CD8-positive, alpha-beta memory T cell (primary cell): ENCODE measurements at places on chromosomes 1 and 21.

DNA sequence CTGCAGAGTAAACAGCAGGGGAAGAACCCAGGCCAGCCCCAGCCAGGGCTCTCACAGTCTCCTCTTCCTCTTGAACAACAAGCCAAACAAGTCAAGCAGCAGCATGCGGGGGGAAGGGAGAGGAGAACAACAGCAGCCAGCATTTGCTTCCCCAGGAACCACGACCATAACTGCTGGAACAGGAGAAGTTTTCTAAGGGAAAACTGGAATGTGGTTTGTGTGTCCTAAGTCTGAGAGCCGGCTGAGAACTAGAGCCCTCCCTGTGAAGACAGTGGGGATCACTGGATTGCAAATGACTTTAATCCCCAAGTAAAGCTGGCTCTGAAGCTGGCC is 48.2 kb downstream of the COQ8A start:
- H3K4me1 ChIP-seq = peaks cover 6% of the 10 kb centered on the region
- H3K27ac ChIP-seq = no peak overlapping the region
- H3K27me3 ChIP-seq = no peaks in the 10 kb centered on the region
- no peak for DNase-seq

- DNase-seq = no peak
- H3K4me3 ChIP-seq = no peak overlapping the region
- H3K27me3 ChIP-seq = no peaks in the 10 kb centered on the region
- H3K36me3 ChIP-seq = peaks cover 25% of the 10 kb centered on the region
- H3K4me1 ChIP-seq = peaks cover 14% of the 10 kb centered on the region
These were observed 56.4 kb downstream of the DIP2A start for GRCh38 chr21:46515109-46515508.

DNA sequence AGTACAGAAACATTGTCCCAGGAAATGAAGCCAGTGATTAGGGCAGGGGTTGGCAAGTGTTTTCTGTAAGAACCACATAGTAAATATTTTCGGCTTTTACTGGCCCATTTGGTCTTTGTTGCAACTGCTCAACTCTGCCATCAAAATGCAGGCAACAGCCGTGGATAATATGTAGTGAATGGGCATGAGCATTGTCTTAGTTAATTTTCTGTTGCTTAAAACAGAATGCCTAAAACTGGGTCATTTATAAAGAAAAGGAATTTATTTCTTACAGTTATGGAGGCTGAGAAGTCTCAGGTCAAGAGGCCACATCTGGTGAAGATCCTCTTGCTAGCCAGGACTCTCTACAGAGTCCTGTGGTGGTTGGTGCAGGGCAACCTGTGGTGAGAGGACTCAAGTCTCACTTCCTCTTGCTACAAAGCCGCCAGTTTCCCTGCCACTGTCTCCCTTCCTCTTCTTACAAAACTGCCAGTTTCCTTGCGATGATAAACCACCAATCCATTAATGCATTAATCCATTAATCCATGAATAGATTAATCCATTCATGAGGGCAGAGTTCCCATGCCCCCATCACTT is 166.4 kb downstream of the PSMG1 start:
- no peaks in the 10 kb centered on the region for H3K27me3 ChIP-seq
- no peak overlapping the region for H3K27ac ChIP-seq

GRCh38 chr1:216750031-216750627 is 26.9 kb upstream of the ESRRG start:
- H3K4me1 ChIP-seq = no peaks in the 10 kb centered on the region
- no peaks in the 10 kb centered on the region for H3K36me3 ChIP-seq
- H3K4me3 ChIP-seq = no peak overlapping the region
- no peak for DNase-seq
- no peak overlapping the region for H3K27ac ChIP-seq

DNA sequence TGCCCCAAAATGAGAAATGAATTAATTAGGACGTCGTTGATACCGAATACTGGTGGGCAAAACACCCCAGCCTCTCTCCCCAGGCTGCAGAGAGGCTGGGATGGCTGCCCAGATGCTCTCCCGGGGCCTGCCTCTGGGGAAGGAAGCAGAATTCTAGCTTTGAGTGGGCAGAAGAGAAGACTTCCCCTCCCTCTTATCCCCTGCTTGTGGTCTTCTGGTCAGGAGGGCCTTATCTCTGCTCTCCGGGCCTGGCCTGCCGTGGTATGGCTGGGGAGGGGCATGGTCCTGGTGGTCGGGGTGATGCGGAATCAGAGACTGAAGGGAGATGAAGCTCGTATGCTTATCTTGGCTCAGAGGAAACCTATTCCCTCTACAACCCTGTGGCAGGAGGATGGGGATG is 9.8 kb upstream of the CSF3R start:
- H3K4me3 ChIP-seq = no peak overlapping the region
- no peaks in the 10 kb centered on the region for H3K36me3 ChIP-seq
- no peak for DNase-seq
- no peaks in the 10 kb centered on the region for H3K27me3 ChIP-seq
- no peak overlapping the region for H3K27ac ChIP-seq

DNA sequence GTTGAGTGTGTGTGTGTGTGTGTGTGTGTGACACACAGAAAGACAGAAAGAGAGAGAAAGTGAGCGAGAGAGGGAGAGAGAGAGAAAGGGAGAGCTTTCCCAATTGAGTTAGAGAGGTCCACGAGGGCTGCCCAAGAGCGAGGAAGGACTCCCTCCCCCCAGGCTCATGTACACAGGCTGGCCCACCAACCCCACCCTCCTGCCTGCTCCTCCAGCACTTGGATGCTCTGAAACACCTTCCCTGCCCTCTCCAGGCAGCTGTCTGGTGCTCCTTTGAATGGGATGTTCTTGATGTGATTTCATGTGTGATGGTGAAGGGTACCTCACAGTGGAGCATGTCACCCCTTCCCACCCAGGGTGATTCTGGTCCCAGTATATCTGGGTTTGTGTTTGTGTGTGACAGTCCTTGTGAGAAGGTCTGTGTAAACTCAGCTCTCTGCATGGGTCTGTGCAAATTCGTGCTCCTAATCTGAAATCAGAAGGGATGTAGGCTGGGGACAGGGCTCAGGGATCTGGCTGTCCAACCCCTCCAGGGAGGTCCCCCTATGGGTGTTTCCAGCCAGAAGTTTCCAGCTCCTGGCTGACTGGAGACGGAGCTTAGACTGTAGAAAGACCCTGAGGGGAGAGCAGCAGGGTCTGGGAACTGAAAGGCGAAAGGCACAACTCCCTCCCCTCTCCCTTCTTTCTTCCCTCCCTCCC is 6.8 kb upstream of the PEAR1 start:
- H3K27ac ChIP-seq = no peak overlapping the region
- DNase-seq = no peak
- no peaks in the 10 kb centered on the region for H3K27me3 ChIP-seq
- no peaks in the 10 kb centered on the region for H3K4me1 ChIP-seq
